NCI-H187 (cell line): ENCODE measurements at places on chromosomes 4 and X.

DNA sequence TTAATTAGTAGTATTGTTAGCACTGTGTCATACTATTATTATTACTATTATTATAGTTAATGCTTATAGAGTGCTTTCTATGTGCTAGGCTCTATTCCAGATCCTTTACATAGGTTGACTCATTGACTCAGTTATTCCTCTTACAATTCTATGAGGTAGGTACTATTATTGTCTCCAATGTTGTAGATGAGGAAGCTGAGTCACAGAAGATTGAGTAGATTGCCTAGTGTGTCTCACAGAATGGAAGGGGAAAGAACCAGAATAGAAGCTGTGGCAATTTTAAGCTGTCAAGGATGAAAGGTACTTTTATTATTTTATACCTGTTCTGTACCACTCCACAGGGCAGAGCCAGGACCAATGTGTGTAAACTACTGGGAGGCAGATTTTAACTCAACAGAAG is 1.9 kb upstream of the TCEAL1 start:
- DNase-seq: no peak

DNA sequence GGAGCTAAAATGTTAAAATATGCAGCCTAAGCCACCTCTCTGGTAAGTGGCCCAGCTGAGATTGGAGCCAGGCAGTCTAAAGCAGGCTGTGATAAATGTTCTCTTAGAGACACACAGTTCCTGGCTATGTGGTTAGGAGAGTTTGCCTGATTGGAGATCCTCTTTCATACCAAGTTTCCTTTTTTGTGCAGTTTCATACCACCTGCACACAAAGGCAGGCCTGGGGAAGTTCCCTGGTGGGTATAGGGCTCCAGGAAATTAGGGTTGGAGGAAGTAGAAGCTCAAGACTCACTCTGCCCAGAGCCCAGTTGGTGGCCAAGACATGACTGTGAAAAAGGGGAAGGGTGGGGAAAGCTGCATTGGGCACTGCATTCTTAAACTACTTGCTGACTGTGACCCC is 16.9 kb downstream of the CYBB start:
- no peak for DNase-seq

- DNase-seq: no peak
Observed at GRCh38 chr4:186948361-186949242, 224.9 kb upstream of the FAT1 start.

DNA sequence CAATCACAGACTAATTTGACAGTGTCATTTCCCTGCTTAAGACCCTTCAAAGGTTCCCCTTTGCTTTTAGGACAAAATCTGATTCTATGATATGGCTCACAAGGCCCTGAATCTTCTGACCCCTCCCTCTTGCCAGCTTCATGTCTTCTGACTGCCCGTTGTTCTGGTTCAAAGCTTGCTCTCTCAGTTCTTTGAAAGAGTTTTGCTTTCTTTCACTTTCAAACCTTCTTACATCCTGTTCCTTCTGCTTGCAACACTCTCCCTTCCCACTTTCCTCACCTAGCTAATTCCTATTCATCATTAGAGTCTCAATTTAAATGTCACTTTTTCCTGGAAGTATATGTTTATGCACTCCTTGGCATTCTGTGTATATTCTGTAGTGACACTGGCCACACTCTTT is 299.2 kb downstream of the IDS start:
- no peak for DNase-seq

GRCh38 chr4:185879666-185880312 is 67.8 kb upstream of the SORBS2 start:
- DNase-seq: no peak

- DNase-seq: no peak
Observed at GRCh38 chr4:48484494-48485168, 1.5 kb downstream of the SLC10A4 start.

GRCh38 chr4:165635381-165635780 is 237.7 kb upstream of the TLL1 start:
- DNase-seq: no peak

- DNase-seq: no peak
Observed at GRCh38 chr4:5618051-5618960, 90.1 kb downstream of the EVC2 start.

DNA sequence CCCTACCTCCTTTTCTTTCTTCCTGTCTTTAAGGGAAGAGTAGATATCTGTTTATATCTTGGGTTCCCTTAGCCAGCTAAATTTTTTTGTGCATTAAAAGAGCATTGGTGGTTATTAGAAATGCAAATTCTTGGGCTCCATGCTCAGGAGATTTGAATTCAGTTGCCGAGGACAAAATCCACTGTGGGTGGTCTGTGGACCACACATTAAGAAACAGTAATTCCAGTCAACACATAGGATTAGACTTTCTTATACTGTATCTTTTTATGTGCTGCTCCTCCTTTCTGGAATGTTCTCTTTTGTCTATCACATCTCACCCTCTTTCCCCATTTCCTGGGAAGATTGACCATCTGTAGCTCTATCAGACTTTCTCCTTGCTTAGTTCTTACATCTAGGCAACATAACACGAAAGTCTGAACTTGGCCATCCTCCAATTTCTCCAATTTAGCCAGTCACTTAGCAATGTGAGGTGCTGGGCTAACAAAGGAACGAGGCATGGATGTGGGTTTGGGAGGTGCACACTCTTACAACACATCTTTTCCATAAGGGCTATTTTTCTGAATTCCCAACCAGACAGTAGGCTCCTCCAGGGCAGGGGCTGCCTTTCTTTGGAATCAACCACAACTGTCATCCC is 5.3 kb upstream of the PDLIM3 start:
- no peak for DNase-seq

DNA sequence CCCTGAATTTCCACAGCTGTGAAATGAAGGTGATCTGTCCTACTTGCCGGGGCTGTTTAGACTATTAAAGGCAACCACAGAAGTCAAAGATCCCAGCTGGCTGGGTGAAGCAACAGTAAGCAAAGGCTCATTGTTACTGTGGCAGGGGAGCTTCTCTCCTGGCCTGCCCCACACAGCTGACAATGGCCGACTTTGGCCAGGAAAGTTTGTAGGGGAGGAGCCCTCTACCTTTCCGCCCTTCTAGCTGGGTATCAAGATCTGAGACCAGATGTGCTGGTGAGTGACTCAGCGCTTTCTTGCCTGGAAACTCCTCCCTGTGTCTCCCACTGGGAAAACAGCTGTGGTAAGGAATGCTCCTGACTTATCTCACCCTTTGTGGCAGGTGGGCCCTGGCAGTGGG is 21.1 kb downstream of the RASSF6 start:
- DNase-seq: no peak

- no peak for DNase-seq
Observed at GRCh38 chrX:30111431-30111830, 103.9 kb upstream of the MAGEB2 start.

DNA sequence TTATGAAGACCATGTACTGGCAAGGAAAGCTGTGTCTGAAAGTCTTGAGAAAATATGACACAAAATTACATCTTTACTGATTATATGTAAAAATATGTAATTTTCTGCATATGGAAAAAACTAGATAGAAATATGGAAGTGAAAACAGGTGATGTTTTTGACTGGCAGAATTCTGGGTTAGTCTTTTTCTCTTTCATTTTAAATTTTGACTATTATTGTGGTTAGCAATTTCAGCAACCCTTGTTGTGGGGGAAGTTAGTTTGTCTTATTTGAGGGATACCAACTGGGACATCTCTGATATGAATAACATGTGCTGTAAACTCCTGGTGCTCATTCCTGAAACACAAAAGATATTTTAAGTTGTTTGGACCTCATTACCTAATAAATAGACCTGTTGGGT is 49.9 kb upstream of the CPEB2 start:
- no peak for DNase-seq

DNA sequence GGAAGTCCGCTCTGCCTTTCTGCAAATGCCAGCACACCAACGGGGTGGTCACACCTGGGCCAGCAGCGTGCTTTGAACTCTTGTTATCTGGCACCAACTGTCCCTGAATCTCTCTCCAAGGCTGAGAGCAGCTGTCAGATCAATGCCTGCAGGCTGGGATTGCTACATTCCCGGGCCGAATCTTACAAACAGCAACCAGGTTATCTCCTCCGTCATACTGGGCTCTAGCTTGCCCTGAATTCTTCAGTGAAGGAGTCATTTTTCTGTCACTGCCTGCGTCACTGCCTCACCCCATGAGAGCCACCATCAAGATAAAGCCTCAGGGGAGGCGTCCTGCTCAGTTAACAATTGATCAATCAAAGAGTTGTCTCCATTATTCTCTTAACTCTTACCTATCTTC is 329.4 kb upstream of the PPARGC1A start:
- DNase-seq: no peak

- no peak for DNase-seq
Observed at GRCh38 chr4:186676531-186677161, 47.0 kb downstream of the FAT1 start.

DNA sequence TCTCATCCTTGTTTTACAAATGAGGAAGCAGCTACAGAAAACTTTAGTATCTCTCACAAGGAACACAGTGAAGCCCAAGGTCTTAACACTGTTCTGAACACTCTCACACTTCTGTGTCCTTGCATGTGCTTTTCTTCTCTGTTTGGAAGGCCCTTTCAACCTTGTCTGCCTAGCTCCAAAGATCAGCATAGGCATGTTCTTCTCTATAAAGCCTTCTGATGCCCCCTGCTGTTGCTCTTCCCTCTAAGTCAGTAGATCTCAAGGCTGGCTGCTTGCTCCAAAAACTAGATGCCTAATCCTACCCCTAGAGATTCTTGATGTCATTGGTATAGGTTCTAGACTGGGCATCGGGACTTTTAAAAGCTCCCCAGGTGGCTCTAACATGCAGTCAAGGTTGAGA is 5.9 kb downstream of the APOO start:
- no peak for DNase-seq

GRCh38 chrX:16946971-16947562 is 609 bp downstream of the REPS2 start:
- no peak for DNase-seq

GRCh38 chr4:102761296-102761701 is 531 bp upstream of the MANBA start:
- no peak for DNase-seq

GRCh38 chr4:74930162-74930561 is 2.8 kb upstream of the PARM1 start:
- no peak for DNase-seq

DNA sequence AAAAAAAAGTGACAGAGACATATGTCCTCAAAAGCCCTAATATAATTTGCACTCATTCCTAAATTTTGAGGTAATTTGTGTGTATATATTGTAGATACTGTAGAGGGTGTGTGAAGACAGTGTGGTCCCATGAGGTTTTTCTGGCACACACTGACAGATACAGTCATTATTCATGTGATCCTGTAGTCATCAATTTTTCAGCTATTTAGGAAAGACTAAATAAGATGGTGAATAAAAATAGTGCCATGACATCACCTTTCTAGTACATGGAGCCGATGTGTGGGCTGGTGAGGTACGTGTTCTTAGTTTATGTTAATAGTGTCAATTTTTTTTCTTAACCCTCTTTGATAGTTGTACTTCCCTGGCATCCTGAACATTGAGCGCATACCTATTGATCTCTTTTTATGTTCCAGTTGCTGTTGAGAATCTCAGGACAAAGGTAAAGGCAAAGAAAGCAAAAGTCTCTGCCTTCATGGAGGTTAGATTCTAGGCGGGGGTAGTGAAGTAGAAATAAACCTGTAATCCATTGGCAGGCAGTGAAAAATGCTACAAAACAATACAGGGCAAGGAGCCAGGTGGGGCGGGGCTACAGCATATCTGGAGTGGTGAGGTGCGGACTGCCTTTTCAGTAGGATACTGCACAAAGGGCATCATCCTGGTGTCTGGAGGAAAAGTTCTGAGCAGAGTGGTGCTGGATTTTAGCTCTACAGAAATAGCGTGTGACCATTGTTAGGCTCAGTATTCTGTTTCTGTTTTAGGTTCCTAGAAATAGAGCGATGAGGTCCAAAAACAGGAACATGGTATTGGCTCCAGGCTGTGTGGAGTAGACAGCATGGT is 93.8 kb downstream of the ARHGAP10 start:
- DNase-seq: no peak

DNA sequence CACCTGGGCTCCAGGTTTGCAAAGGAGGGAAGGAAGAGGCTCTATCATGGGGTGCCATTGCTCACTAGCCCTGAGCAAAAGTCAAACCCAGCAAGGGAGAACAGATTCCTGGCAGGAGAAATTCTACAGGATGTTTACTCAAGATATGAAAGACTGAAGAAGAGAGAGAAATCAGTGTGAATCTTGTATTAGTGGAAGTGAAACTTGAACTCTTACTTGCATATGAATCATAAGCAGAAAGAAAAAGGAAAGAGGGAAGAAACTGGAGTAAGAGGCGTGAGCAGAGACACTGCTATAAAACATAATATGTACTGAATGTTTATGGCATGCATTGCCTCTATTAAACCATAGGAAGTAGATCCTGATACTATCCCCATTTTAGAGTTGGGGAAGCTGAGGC is 60.9 kb downstream of the C4orf46 start:
- DNase-seq: no peak

DNA sequence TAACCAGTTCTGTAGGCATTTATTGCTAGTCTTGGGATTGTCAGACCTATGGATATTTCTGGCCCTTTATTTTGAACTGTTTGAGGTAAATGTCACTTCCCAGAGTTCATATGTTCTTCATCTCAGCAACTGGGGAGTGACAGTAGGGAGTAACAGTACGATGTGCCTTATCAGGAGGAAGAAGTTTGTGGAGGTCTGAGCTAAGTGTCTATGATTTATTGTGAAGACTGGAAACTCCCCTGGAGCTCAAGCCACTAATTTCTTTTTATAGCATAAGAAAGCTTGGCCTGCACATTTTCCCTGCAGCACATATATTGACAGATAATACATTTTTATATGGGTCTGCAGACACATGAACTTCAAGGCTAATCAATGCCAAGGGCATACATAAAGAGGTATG is 383.8 kb downstream of the GRXCR1 start:
- no peak for DNase-seq

DNA sequence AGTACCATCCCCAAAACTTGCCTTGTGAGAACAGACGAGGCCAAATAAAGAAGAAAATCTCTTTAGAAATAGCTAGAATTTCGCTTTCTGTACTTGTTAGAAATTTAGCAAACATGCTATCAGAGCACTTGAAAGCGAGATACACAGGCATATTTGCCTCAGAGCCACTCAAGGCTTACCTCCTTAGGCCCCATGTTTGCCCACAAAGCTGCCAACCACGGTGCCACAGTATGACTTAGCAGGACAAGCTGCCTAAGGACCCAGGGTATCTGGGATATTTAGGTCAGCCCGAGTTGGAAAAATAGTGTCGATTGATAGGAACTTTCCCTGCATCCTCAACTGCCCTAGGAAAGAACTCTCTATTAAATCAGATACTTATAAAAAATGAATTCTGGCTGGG is 24.2 kb downstream of the NDNF start:
- no peak for DNase-seq

DNA sequence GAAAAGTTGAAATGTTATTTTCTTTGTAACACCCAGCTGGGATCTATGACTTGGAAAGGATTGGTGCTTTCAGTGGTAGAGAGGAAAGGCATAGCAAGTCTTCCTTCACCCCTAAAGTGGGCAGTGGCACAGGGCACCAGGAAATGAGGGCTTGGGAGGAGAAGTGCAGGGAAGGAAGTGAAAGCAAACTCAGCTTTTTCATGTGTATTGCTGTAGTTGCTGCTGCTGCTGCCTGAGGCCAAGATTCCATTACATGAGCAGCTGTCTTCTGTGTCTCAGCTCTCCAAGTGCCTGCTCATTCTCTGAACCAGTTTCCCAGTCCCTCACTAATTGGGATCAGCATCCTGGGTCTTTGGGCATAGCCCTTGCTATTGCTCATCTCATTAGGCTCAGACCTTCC is 2.6 kb downstream of the HCCS start:
- no peak for DNase-seq

- DNase-seq: no peak
Observed at GRCh38 chrX:31185884-31186283, 114.0 kb upstream of the FTHL17 start.
